ENCODE measurements at places on chromosomes 1 and 21.

DNA sequence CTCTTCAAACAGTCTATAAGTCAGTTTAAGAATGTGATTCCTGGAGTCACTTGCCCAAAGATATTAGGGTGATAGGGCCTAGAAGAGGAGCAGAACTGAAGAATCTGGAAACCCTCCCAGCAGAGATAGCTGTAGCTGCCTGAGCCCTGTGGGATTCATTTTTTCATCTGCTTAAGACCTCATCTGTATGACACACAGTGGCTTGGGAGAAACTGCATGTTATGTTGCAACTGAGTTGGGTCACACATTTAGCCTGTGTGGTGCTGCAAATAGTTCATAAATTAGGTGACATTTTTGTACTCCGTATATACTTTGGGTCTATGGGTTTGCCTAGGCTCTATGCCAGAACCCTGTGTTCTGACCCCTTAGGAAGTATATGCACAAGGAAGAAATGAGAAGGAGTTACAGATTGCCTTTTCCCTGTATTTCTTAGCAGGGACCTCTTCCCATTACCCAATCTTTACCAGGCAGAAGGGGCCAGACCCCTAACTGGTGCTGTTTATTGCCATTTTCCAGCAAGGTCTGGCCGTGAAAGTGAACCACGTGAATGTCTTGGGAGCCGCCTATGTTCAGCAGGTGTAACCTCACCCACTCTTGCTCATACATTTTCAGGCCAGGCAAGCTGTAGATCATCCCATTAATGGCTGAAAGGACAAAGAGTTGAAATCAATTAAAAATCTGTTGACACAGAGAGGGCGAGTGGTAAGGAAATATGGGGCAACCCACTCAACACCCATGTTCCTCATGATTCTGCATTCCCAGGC is 41.9 kb upstream of the SLC19A2 start:
- DNase-seq: peak; percentile 11

GRCh38 chr1:45403298-45403697 is 63.1 kb upstream of the MUTYH start:
- no peak for DNase-seq

DNA sequence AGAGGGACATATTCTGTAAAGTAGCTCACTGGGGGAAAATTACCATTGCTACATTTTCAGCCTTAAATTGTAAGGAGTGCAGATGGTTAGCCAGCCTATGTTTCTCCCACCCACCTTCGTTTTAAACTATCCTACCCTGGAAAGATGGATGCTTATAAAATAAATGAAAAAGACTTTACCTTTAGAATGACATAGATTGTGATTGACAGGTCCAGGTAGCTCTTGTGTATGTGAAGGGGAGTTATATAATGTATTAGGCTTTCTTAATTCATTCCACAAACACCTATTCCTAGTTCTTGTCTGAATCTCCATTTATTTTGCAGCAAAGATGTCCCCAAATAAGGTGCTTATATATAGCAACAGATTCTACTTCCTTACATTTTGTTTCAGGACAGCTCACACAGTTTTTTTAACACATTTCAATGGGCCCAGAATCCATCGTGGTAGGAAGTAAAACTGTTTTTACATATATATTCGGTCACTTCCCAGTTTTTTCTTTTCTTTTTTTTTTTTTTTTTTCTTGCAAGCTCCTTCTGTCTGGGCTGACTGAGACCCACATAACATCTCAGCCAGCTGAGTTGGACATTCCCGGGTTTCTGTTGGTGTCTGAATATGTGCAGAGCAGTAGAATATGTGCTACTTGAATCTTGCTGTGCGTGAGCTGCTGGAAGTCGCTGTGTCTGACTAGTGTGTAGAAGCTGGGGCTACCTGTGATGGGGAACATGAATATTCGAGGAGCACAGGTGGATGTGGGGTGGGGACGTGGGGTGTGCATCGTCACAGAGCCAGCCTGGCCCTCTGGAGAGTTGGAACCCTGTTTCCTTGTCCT is 27.8 kb downstream of the UCK2 start:
- peak; percentile 63 for DNase-seq

DNA sequence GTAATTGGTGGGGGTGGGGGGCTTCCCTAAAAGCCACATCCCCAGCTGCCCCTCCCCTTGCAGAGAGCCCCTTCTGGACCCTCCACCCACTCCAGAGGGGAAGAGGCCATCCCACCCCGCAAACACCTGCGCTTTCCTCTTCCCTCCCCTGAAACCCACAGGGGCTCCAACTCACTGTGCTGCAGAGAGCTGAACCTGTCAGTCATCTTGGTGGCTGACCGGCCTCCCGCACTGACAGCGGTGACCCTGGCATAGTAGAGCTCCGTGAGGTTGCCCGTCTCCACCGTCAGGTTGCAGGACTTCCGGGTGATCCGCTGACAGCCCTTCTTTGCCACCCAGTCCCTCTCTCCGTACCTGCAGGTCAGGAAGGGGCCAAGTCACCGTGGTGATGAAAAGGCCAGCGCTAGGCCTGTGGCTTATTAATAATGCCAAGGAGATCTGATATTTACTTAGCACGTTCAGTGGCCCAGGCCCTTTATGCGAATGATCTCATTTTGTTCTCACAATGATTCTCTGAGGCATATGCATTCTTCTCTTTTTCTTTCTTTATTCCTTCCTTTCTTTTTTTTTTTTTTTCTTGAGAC is 5.9 kb downstream of the IL22RA1 start:
- no peak for DNase-seq

DNA sequence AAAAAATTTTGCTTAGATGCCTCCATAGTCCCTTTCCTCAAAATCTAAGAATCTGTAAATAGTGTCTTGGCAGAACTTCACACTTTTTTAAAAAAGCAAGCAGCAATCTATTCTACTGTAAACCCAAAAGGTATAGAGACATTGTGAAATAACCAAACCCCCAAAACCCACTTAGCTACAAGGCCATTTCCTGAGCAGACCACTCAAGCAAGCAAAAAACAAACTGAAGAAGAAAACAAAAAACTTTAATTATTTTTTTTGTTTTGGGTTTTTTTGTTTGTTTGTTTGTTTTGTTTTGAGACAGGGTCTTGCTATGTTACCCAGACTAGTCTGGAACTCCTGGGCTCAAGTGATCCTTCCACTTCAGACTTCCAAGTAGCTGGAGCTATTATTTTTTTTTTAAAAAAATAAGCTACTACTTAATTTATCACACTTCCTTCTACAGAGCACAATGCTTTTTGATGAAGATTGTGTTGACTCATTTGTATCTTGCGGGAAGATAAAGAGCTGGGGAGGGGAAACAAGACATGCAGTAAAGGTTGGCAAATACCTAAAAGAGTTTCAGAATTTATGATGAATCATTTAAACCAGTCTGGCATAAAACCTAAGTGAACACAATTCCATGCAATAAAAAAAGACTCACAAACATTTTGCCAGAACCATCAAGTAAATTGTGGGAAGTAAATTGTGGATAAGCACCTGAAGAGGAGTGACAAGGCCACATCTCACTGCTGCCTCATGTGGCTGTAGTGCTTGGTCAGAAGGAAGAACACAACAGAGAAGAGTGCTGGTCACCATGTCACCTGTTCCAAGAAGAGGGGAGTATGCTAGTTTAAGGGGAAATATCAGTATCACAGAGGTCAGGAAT is 2.7 kb upstream of the PTPN22 start:
- peak; percentile 35 for DNase-seq

DNA sequence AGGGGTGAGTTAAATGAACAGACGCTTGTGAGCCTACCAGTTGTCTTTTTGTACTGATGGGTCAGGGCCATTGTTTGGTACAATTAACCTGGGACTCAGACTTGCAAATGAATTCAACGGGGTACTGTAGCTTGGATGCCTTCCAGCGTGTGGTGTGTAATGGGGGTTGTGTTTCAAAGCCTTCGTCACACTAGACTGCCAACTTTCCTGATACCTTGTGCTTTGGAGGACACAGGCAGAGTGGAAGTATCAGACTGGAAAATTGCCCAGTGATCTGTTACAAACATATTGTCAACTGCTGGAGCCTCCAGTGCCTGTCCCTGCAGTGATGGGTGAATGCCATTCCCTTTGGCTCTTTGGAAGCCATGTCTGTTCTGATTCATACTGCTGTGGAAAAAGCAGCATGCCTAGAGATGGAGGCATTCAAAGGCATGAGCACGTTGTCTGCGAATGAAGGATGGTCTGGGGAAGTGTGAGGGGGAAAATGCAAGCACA is 384.5 kb downstream of the LMX1A start:
- no peak for DNase-seq

DNA sequence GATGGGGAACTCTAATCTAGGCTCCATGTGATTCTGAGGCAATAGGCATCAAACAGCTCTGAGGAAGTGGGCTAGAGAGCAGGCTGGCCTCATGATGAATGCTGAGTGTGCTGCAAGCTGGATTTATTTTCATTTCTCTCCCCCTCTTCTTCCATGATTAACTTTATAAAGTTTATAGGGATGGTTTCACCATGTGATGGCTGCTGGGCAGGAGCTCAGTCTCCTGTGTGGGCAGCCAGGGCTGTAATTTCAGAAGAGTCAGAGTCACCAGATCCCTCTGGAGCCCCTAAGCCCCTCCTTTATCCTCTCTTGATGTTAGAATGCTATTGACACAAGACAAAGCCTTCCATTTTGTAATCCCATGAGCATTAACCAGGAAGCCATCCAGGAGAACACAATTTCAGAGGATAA is 143.6 kb downstream of the CNIH3 start:
- DNase-seq: peak; percentile 53

GRCh38 chr1:208569181-208569580 is 325.0 kb upstream of the PLXNA2 start:
- no peak for DNase-seq

DNA sequence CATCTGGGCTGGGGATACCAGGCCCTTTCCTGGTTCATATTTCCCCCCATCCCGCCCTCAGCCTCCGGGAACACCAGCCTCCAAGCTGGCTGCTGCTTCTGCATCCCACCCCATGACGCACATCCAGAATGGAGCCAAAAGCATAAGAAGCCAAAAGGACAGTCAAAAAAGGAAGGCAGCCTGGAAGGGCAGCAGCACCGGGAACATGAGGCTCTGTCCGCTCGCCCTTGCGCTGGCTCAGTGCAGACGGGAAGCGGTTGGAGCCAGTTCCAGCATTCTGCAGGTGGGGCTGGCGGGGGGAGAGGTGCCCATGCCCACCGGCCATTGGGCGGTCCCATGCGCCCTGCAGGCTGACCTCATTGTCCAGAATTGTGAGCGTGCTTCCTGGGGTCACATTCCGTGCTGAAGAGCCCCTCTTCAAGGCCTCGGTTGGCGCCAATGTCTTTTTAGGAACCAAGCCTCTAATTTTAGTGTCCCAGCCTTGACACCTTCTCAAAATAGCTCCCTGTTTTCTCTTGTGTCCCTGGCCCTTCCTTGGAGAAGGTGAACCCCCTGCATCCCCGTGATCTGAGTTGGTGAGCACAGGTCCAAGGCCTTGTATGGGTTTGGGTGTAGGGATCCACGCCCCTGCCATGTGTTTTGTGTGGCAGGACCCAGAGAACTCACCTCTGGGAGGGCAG is 28.4 kb upstream of the NPPB start:
- no peak for DNase-seq

DNA sequence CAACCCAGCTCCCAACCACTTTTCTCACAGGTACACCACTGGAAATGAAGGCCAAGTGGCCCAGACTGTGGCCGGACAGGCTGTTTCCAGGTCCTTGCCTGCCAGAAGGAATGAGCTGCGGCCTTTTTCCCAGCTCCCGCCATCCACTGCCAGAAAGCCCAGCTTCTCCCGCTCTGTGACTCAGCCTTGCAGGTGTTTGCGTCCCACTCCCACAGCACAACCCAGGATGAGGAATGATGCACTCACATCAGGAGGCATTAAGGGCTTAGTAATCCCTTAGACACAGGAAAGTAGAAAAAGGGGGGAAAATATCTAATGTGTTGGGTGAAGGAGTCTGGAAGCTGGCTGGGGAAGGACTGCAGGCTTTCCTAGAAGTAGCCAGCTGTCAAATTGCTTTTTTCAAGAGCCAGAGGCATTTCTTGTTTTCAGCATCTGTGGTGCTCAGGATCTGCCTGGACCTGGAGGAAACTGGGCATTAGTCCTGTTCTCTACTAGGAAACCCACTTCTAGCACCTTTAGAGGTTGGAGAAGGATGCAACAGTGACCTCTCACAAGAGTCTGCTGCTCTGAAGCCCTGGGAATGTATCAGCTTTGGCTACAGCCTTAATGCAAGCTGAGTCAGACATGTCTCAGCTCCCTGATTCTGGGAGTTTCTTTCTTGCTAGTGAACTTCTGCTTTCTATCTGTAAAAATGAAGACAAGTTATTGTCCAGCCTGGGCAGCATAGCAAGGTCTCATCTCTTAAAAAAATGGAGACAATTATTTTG is 13.2 kb upstream of the MAP1LC3C start:
- DNase-seq: peak; percentile 59

- no peak for DNase-seq
These were observed 36.4 kb upstream of the ETS2 start for GRCh38 chr21:38769191-38769780.

DNA sequence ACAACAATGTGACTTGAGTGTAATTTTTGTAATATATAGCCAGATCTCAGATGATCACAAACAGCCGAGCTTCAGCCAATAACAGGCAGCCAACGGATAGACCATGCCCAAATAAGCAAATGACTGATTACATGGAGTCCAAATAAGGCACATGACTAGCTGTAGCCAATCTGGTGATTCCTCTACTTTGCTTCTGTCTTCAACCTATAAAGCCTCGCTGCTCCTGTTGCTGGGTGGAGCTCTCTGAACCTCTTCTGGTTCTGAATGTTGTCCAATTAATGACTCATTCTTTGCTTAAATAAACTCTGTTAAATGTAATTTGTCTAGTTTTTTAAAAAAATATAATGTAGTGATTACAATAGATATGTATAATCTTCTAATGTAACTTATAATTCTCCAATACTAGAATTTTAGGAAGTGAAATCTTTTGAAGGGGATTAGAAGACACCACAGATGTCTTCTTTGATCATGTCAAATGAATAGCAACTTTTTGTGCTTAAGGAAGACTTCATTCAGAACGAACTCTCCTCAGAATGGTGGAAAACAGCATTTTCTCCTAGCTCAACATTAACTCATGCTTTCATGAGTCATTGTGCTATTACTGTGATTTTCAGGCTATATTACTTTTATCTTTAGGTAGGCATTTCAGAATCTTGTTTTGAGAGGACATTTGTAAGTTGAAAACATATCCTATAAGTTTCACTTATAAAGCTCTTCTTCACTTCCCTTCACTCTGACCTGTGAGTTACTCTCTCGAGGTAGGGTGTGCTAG is 857.8 kb upstream of the B3GALT2 start:
- no peak for DNase-seq

GRCh38 chr1:118918940-118919259 is 69.2 kb downstream of the TBX15 start:
- DNase-seq: no peak

- no peak for DNase-seq
These were observed 150.2 kb downstream of the PRDM16 start for GRCh38 chr1:3219005-3219790.

- no peak for DNase-seq
These were observed 7.8 kb upstream of the PINK1 start for GRCh38 chr1:20625176-20626097.

GRCh38 chr1:157562515-157562914 is 10.2 kb upstream of the FCRL5 start:
- DNase-seq: no peak

Measured in suppressor macrophage treated with lipopolysaccharide for 1 hour (primary cell).